ENCODE measurements at places on chromosomes 2 and 18.

DNA sequence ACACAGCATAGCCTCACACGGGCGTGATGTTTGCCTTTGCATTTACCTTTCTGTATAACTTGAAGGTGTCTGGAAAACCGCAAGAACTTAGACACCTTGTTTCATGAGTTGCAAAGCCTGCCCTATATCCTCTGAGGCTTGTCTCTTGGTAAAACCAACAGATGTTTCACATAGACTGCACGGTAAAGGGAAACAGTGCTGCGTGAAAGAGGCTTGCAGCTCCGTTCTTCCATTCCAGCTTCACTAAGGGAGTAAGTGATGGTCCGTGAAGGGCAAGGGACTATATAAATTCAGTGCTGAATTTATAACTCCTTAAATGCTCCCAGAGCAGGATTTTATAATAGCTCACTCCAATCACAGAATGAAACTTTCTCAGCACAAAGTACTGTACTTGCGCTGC is 360.5 kb downstream of the SOX11 start:
- no peak for DNase-seq

GRCh38 chr2:99660616-99661406 is 171.0 kb upstream of the REV1 start:
- no peak for DNase-seq

DNA sequence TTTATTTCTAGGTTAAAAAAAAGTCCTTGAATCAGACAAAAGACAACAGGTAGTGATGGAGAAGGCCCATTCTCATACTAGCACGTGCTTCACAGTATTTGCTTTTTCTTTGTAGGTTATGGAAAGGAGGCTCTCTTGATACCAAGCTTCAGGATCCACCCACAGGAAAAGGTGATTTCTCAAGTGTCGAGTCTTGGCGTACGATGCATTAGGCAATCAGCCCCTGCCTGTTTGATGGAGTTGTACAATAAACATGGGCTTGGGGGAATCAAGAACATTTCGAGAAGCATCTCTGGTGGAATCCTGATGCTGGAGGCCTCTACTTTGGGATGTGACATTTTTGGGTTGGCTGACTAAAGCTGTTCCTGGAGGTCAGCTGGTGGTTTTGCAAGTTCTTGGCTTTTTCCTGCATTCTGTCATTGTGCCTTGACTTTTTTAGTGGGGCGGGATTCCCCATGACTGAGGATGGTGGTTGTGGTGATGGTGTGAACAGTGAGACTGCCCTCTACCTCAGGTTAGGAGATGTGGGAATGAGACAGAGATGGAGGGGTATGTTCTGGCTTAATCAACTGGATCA is 231.5 kb upstream of the SPRED2 start:
- no peak for DNase-seq

GRCh38 chr2:239815671-239816070 is 209.5 kb downstream of the NDUFA10 start:
- DNase-seq = no peak

- no peak for DNase-seq
These were observed 7.4 kb upstream of the TEX261 start for GRCh38 chr2:71001981-71002570.

- DNase-seq = no peak
These were observed 35.6 kb downstream of the WIPF1 start for GRCh38 chr2:174561972-174562370.

GRCh38 chr2:201781557-201782051 is 871 bp upstream of the ALS2 start:
- DNase-seq = no peak

GRCh38 chr2:208142240-208142924 is 3.6 kb downstream of the CRYGB start:
- DNase-seq = no peak

DNA sequence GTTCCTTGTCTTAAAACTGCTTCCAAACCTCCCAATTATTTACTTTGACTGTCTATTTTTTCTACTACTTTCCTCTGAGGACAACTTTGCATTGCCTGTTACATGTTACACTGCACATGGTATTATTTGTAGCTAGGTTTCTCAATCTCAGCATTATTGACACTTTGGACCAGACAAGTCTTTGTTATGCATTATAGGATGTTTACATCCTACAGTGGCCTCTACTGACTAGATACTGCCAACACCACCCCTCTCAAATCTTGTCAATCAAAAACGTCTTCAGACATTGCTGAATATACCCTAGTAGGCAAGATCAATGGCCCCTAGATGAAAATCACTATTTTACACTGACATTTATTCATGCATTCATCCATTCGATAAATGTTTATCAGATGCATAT is 129.6 kb upstream of the DNAJC10 start:
- DNase-seq = no peak

DNA sequence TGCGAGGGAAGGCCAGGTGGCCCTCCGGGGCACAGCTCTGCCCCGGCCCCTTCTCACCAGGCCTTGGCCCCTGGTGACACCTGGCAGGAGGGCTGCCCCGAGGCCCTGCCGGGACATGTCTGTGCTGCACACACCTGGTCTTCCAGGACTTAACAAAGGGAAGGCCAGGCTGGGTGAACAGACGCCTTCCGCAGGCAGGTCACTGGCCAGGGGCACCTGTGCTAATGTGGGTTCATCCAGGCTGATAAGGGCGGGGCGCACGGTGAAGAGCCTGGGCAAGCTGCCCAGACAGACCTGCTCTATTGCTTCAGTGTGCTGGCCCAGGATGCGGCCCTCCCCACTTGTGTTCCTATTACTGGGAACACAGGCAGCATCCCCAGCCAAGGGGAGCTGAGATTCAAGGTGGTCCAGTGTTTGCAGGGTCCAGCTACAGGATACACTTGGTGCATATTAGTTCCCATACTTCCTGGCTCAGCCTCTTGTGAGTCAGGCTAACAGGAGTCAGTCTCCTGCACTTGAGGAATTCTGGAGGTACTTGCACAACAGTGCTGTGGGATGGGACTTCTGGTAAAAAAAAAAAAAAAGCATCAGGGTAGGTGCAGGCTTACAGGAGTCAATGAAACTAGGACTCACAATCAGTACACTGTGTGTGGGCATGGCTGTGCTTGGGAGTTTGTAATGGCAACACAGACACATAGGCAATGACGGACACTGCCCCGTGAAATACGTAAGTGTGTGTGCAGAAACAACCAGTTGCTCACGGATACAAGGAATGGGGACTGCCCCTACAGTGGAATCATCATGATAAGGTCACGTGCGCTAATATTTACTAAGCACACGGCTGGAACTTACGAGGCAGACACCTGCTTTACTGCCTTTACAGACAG is 261.4 kb downstream of the TWIST2 start:
- no peak for DNase-seq

GRCh38 chr18:31973929-31974546 is 31.1 kb upstream of the TRAPPC8 start:
- no peak for DNase-seq

DNA sequence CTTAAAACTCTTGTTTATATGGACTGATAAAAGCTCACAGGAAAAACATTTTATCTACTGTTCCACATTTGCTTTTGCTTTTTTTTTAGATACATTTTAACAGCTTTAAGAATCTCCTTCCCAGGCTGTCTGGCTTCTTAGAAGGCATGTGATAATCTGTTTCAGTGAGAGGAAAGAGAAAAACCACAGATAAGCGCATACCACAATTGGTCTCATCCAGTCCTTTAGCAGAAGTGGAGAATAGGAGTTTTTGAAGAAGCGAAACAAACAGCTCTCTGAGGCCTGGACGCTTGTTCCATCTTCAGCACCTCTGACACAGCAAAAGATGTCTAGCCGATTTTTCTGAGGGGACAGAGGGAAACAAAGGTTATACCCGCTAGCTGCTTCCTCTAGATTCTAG is 37.6 kb downstream of the RMC1 start:
- peak; percentile 62 for DNase-seq

- DNase-seq = no peak
These were observed 17.0 kb downstream of the HNRNPA3 start for GRCh38 chr2:177229442-177230242.

DNA sequence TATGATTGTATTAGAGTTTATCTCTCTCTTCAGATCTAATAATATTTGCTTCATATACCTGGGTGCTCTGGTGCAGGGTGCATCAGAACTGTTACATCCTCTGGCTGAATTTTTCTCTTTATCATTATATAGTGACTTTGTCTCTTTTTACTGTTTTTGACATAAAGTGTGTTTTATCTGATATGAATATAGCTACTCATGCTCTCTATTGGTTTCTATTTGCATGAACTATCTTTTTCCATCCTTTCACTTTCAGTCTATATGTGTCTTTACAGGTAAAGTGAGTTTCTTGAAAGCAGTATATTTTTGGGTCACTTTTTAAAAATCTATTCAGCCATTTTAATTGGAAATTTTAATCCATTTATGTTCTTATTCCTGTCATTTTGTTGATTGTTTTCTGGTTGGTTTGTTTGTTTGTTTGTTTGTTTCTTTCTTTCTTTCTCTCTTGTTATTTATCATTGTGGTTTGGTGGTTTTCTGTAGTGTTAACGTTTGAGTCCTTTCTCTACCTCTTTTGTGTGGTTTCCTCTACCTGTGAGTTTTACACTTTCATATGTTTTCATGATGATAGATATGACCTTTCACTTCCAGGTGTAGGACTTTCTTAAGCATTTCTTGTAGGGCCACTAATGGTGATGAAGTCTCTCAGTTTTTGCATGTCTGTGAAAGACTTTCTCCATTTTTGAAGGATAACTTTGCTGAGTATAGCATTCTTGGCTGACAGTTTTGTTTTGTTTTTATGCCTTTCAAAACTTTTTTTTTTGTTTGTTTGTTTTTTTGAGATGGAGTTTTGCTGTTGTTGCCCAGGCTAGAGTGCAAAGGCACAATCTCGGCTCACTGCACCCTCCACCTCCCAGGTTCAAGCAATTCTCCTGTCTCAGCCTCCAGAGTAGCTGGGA is 54.9 kb downstream of the CCNT2 start:
- no peak for DNase-seq

DNA sequence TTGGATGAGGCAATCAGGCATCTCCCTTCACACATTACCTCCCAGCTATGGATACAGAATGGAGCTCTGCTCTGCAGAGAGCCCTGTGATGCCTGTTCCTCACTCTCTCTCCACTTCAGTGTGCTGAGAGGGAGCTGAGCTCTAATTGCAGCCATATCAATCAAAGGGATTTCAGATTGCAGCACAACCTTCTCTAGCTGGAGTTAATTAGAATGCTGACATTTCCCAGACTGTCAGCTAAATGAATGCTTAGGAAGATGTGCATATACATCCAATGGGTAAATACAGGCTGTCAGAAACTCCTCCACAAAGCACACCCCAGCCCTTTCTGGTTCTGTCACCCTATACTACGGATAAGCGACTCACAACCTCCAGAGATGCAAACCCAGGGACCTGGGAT is 402.6 kb downstream of the EIPR1 start:
- no peak for DNase-seq

DNA sequence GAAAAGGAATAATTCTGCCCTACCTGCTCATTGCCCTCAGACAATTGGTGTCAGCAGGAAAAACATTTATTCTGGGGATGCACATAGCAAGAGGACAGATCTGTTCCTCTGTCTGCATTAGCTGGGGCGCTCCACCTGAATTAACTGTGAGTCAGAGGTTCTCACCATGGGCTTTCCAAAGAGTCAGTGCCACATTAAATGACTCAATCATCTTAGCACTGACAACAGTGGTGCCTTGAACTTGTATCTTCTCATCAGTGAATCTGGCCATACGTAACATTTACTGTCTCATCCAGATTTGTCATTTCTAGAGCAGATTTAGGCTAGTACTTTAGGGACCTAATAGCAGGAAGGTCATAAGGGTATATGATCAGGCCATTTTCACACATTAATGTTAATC is 358.1 kb upstream of the CRIM1 start:
- DNase-seq = no peak

GRCh38 chr2:189797902-189798301 is 13.7 kb downstream of the PMS1 start:
- DNase-seq = no peak

DNA sequence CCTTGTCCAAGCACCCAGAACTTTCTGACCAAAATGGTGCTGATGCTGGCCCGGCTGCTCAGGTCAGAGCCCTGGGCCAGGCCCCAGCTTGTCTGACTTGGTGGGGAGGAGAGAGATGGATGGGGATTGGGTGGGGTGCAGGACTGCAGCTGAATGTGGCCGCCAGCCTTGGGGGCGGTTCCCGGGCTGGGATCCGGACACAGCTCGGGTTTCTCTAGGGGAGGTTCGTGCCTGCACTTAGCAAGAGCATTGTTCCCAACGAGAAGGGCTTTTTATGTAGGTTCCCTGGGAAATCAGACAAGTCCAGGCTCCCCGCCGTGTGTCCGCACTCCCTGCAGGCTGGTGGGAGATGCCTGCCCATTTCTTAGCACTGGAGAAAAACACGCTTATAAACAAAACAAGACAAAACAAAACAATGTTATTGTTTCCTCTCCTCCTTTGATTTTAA is 50.5 kb upstream of the HS6ST1 start:
- no peak for DNase-seq

DNA sequence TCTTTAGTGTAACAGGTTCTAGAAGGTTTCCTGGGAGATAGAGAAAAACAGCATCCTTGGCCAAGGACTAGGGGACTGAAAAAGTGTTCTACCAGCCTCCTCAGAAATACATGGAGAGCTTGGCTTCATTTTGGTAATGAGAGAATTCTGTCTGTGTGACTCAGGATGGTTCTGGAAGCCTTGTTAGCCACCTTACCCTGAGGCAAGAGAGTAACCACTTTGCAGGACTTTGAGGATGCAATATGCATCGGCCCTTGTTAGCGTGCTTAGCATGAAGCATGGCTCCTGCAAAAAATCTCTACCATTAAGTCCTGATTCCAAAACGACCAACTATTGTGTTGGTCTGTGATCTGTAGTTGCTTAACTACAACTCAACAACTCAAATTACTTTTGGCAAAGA is 79.8 kb downstream of the C1QL2 start:
- no peak for DNase-seq

DNA sequence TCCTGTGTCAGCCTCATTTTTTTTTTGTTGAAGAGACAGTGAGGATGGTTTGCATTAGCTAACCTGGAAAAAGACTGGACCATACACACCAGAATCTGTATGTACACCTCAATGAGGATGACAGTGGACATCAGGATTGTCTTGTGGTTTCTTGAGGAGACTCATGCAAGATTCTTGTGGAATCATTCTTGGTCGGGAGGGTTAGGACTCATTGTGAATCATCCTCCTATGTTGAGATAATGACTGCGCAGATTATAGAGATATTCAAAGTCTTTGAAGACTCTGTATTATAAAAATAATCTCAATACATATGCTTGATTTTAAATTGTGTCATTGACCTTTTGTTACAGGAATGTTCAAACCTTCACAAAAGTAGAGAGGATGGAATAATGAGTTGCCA is 49.1 kb upstream of the DOCK10 start:
- DNase-seq = no peak

DNA sequence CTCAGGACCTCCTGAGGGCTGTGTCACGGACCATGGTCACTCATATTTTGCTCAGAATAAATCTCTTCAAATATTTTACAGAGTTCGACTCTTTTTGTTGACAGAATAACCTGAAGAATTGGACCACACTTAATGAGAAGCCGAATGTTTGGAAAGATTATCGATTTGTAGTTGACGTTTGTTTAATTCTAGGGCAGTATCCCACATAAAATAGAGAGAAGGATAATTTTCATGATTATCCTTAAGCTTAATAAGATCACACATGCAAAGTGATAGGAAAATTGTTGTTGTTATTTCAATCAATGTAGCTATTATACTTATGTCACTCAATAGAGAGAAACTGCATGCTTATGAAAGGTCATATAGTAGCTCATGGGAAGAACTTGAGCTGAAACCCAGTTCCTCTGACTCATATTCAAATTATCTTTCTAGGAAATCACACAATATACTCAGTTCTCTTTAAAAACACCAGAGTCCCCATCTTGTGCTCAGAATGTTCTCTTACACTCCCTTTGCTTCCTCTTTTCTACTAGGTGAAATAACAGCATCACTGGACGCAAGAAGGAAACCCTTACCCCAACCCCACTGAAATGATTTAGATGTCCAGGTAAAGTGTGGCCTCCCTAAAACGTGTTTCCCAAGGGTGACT is 982.1 kb downstream of the TSN start:
- DNase-seq = no peak

Data from DND-41 (cell line).